ENCODE measurements at places on chromosomes 2 and 18.

- DNase-seq, result no peak
These were observed 62.8 kb downstream of the EHD3 start for GRCh38 chr2:31296641-31297287.

DNA sequence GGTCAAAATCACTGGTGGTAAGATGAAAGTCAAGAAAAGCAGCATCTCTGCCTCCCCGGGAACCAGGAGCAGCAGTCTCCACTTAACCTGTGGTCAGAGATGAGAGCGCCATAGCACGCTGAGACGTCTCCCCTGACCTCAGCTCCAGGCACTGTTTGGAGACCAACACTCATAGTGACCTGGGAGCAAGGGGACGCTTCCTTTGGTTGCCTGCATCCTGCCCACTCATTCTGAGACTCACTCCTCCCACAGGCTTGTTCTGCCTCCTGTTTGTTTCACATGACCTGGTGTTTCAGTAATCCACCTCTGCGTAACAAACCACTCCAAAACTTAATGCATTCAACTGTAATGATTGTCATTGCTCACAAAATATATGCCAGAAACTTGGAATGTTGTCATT is 139.3 kb downstream of the ACOXL start:
- no peak for DNase-seq

GRCh38 chr2:40043191-40043590 is 264.1 kb upstream of the THUMPD2 start:
- no peak for DNase-seq

GRCh38 chr2:69774984-69775982 is 33.3 kb downstream of the ANXA4 start:
- DNase-seq, result no peak
